Activated naive CD4-positive, alpha-beta T cell treated with anti-CD3 and anti-CD28 coated beads, Interleukin-2, amount 10 ng/mL, durations not matched to agents 7 days and 5 days (primary cell): ENCODE measurements at places on chromosomes 2 and 18.

GRCh38 chr2:163887182-163887581 lies 151.4 kb upstream of the FIGN start:
- no peak overlapping the region for H3K4me3 ChIP-seq
- no peaks in the 10 kb centered on the region for H3K4me1 ChIP-seq
- H3K36me3 ChIP-seq, result no peaks in the 10 kb centered on the region
- no peak for DNase-seq

DNA sequence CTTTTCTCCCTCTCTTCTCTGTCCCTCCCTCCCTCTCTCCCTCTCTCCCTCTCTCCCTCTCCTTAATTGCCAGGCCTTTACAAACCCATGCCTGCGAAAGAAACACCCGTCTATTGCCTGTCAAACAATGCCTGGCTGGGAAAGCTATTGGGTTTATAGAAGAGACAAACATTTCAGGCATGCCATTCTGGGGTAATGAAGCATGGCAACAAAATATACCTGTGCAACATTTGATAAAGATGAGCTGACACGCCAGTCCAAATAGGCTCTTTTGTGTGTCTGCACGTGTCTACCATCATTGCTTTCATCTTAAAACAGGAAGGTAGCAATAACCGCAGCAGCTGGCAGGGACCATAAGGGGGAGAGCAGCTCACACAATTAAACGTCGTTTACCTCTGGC lies 282.1 kb downstream of the ZNF516 start:
- DNase-seq, result peak; percentile 45
- H3K27me3 ChIP-seq, result peaks cover 21% of the 10 kb centered on the region
- no peak overlapping the region for H3K4me3 ChIP-seq
- no peak overlapping the region for H3K27ac ChIP-seq
- no peaks in the 10 kb centered on the region for H3K36me3 ChIP-seq

GRCh38 chr18:46550609-46551008 lies 106.4 kb downstream of the LOXHD1 start:
- no peaks in the 10 kb centered on the region for H3K4me1 ChIP-seq
- no peak overlapping the region for H3K4me3 ChIP-seq
- H3K36me3 ChIP-seq, result no peaks in the 10 kb centered on the region
- no peak overlapping the region for H3K27ac ChIP-seq

DNA sequence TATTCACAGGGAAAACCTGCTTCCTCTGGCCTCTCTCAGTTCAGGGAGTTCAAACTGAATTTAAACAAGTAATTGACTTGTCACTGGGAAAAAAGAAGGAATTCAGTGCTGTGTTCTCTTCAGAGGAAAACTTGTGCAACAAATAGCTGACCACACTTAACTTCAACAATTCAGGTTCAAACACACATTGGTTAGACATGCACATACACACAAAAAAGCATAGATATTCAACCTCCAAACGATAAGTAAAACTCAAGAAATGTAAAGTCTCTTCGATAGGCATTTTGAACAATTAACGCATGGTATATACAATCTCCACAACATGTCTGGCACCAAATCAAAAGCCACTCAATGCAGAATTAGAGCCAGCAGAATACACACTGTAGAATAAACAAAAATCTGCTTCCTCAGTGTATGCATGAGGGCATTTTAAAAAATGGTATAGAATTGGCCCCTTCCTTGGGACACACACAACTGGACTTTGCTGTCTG lies 269.0 kb downstream of the TCF4 start:
- H3K27ac ChIP-seq, result no peak overlapping the region
- H3K4me1 ChIP-seq, result peaks cover 7% of the 10 kb centered on the region
- no peak overlapping the region for H3K4me3 ChIP-seq

GRCh38 chr2:50431958-50432650 lies 599.8 kb downstream of the NRXN1 start:
- no peaks in the 10 kb centered on the region for H3K4me1 ChIP-seq
- H3K27me3 ChIP-seq, result no peaks in the 10 kb centered on the region
- H3K4me3 ChIP-seq, result no peak overlapping the region
- no peak for DNase-seq
- no peaks in the 10 kb centered on the region for H3K36me3 ChIP-seq

- H3K27me3 ChIP-seq, result peaks cover 56% of the 10 kb centered on the region
- no peak for DNase-seq
- H3K4me3 ChIP-seq, result no peak overlapping the region
- no peaks in the 10 kb centered on the region for H3K4me1 ChIP-seq
- H3K27ac ChIP-seq, result no peak overlapping the region
- no peaks in the 10 kb centered on the region for H3K36me3 ChIP-seq
Observed at GRCh38 chr2:10007921-10008808, 35.2 kb upstream of the KLF11 start.

DNA sequence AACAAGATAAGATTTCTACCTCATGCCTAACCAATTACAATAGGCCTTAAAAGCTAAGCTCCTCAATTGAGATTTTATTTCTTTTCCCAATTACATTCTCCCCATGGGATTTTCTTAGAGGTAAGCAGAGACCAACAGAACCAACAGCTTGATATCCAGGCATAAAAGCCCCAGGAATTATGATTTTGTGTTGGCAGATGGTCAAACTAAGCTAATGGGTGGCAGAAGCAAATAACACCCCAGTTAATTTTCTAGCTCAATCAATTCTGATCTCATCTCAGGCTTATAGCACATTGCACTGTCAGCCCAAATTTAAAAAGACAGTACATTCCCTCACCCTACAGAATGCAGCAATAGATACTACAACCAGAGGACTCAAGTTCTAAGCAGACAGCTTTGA lies 156.4 kb downstream of the NRXN1 start:
- DNase-seq, result no peak
- H3K27ac ChIP-seq, result no peak overlapping the region
- H3K27me3 ChIP-seq, result no peaks in the 10 kb centered on the region
- H3K36me3 ChIP-seq, result no peaks in the 10 kb centered on the region

- no peaks in the 10 kb centered on the region for H3K27me3 ChIP-seq
- H3K27ac ChIP-seq, result no peak overlapping the region
- H3K4me1 ChIP-seq, result no peaks in the 10 kb centered on the region
- H3K4me3 ChIP-seq, result no peak overlapping the region
Observed at GRCh38 chr2:60433018-60433596, 120.3 kb downstream of the BCL11A start.

DNA sequence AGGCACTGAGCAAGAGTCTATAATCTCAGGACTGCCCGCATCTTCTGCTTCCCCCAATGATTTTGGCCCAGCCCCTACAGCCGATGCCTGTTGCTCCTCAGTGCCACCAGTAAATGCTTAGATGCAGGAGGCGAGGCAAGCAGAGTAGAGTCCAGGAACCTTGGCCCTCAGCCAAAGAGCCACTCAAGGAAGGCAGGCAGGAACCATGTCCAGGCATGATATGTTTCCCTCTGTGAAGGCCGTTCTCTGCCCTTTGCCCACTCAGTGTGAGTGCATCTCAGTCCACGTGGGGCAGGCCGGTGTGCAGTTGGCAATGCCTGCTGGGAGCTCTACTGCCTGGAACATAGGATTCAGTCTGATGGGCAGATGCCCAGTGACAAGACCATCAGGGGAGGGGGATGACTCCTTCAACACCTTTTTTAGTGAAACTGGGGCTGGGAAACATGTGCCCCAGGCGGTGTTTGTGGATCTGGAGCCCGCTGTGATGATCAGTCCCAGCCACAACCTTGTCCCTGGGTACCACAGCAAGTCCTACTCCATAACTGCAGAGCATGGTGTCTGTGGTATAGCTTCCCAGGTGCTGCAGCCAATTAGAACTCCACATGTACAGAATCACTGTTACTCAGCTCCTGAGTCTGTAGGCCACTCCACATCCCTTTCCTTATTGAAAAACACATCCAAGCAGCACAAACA lies 9.7 kb upstream of the DNAJB2 start:
- H3K4me1 ChIP-seq, result no peaks in the 10 kb centered on the region
- peaks cover 61% of the 10 kb centered on the region for H3K27me3 ChIP-seq
- H3K27ac ChIP-seq, result no peak overlapping the region
- no peaks in the 10 kb centered on the region for H3K36me3 ChIP-seq

- H3K4me3 ChIP-seq, result no peak overlapping the region
- DNase-seq, result no peak
- H3K4me1 ChIP-seq, result no peaks in the 10 kb centered on the region
- H3K27ac ChIP-seq, result no peak overlapping the region
- no peaks in the 10 kb centered on the region for H3K27me3 ChIP-seq
Observed at GRCh38 chr2:132404056-132404455, 12.5 kb upstream of the GPR39 start.

DNA sequence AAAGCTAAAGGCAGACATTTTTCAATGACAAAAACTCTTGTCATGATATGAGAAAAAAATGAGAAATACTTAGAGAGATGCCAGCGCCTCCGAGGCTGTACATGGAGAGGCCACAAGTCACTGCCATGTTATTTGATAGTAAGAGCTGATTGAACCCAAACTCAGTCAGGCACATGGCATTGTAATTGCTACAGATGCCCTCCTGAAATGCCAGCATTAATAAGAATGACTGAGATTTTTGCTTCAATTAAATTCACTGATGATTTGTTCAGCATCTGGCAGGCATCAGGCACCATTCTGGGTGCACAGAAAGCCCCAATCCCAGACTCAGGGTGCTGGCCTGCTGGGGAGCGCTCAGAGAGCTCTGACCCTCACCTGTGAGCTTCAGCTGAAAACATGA lies 129.0 kb upstream of the PXDN start:
- DNase-seq, result no peak
- no peak overlapping the region for H3K27ac ChIP-seq
- H3K27me3 ChIP-seq, result peaks cover 10% of the 10 kb centered on the region
- no peak overlapping the region for H3K4me3 ChIP-seq
- H3K4me1 ChIP-seq, result no peaks in the 10 kb centered on the region
- no peaks in the 10 kb centered on the region for H3K36me3 ChIP-seq

GRCh38 chr2:43174368-43174916 lies 52.0 kb downstream of the ZFP36L2 start:
- peaks cover 4% of the 10 kb centered on the region for H3K27me3 ChIP-seq
- peak overlapping the region; percentile 43 for H3K4me3 ChIP-seq
- peak overlapping the region; percentile 94 for H3K27ac ChIP-seq
- H3K4me1 ChIP-seq, result peaks cover 94% of the 10 kb centered on the region
- H3K36me3 ChIP-seq, result peaks cover 2% of the 10 kb centered on the region
- peak; percentile 89 for DNase-seq

GRCh38 chr2:17879137-17879912 lies 858 bp downstream of the KCNS3 start:
- peaks cover 75% of the 10 kb centered on the region for H3K27me3 ChIP-seq
- no peak overlapping the region for H3K27ac ChIP-seq
- no peak for DNase-seq
- H3K4me3 ChIP-seq, result peak overlapping the region; percentile 65
- no peaks in the 10 kb centered on the region for H3K36me3 ChIP-seq

DNA sequence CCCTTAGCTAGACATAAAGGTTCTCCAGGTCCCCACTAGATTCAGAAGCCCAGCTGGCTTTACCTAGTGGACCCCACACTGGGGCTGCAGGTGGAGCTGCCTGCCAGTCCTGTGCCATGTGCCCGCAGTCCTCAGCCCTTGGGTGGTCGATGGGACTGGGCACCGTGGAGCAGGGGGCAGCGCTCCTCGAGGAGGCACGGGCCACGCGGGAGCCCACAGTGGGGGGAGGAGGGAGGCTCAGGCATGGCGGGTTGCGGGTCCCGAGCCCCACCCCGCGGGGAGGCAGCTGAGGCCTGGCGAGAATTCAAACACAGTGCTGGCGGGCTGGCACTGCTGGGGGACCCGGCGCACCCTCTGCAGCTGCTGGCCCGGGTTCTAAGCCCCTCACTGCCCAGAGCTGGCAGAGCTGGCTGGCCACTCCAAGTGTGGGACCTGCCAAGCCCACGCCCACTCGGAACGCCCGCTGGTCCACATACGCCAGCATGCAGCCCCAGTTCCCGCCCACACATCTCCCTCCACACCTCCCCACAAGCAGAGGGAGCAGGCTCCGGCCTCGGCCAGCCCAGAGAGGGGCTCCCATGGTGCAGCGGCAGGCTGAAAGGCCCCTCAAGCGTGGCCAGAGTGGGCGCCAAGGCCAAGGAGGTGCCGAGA lies 119.7 kb upstream of the NRXN1 start:
- no peaks in the 10 kb centered on the region for H3K4me1 ChIP-seq
- no peak overlapping the region for H3K27ac ChIP-seq
- no peaks in the 10 kb centered on the region for H3K36me3 ChIP-seq
- DNase-seq, result no peak
- H3K4me3 ChIP-seq, result no peak overlapping the region
- H3K27me3 ChIP-seq, result no peaks in the 10 kb centered on the region

- H3K4me3 ChIP-seq, result no peak overlapping the region
- peaks cover 16% of the 10 kb centered on the region for H3K4me1 ChIP-seq
- peaks cover 90% of the 10 kb centered on the region for H3K27me3 ChIP-seq
- DNase-seq, result no peak
Observed at GRCh38 chr2:120341977-120342376, 4.0 kb upstream of the INHBB start.

GRCh38 chr2:19355014-19355405 lies 3.4 kb downstream of the OSR1 start:
- no peak overlapping the region for H3K4me3 ChIP-seq
- DNase-seq, result no peak
- H3K36me3 ChIP-seq, result peaks cover 4% of the 10 kb centered on the region
- H3K4me1 ChIP-seq, result peaks cover 30% of the 10 kb centered on the region
- H3K27ac ChIP-seq, result no peak overlapping the region
- H3K27me3 ChIP-seq, result peaks cover 100% of the 10 kb centered on the region

- no peak overlapping the region for H3K4me3 ChIP-seq
- H3K27me3 ChIP-seq, result no peaks in the 10 kb centered on the region
- H3K4me1 ChIP-seq, result no peaks in the 10 kb centered on the region
- H3K27ac ChIP-seq, result no peak overlapping the region
- H3K36me3 ChIP-seq, result no peaks in the 10 kb centered on the region
Observed at GRCh38 chr2:4272261-4272858, 569.0 kb downstream of the DCDC2C start.

DNA sequence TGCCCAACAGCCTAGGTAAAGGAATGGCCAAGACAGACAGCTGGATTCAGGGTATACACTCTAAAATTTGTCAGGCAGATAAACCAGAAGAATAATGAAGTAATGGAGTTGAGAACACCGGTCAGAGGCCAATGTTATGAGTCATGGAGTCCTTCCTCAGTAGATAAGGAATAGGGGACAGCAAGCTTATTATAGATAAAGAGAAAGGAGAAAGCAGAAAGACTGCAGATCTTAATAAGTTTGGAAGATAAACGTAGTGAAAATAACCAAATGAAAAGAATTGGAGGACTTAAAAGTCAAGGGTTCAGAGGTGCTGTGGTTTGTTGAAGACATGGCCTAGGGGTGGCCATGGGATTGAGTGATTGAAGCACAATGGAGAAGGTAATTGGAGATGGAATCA lies 63.5 kb upstream of the NFE2L2 start:
- H3K27ac ChIP-seq, result no peak overlapping the region
- H3K4me1 ChIP-seq, result peaks cover 23% of the 10 kb centered on the region
- no peak for DNase-seq
